A172 (cell line): ENCODE measurements at places on chromosomes 5 and 9. TPM values are rescaled to one million over a fixed set of nuclear protein-coding genes. Genes with fewer than 3 reads are reported as not detected.
A peak's percentile ranks its signal among the peaks of the same experiment; 100 is the strongest.

The NMUR2 gene
- not detected in 2 replicates for total RNA-seq

DNA sequence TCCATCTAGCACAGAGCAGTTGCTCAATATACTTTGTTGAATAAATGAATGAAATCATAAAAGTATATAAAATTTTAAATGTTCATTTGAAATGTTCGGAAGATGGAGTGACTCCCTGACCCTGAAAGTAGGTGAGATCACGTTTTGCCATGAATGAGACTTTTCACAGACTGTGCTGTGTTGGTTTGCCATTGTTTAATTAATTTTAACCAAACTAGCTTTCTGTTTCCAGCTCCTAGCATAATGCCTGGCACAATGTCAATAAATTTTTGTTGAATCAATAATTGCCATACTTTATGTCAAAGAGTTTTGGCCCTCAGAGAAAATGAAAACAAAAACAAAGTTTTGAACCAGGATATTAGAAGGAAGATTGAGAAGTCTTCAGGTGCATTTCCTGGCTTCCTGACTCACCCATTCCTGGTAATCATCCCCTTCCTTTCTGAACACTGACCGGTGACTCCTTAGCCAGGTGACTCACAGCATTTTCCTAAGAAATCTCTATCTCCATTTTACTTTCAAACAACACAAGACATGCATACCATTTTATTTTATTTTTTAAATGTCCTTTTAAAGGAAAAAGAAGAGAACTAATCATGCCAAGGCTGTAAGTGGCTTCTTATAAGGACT is 15.1 kb downstream of the SLC28A3 start:
- DNase-seq: peak; percentile 77

DNA sequence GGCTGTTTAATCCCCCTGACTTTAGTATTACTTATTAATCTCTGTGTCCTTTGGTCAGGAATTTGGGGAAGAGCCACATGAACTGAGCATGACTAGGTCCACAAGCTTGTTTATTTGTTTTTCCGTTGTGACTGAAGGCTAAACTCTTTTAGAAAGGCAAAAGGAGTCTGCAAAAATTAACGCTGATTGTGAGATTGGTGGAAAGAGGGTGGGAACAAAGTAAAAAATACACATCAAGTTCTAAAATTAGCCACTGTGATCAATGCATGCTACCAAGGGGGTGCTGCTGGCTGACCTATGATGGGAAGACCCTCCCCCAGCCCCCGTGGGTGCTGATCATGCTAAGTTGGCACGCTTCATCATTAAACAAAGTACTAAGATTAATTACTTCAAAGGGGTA is 356.8 kb downstream of the ADGRV1 start:
- DNase-seq: no peak

- no peak for DNase-seq
These were observed at the start of gene ENTPD2 for GRCh38 chr9:137053944-137054931. TSS of gene ENTPD2 (minus strand) at chr9:137054061. CDS start at chr9:137053997, 64 bp downstream.

The FOXD4 gene
- 0.47 and 0.65 TPM in 2 replicates for total RNA-seq

The TAF11L8 gene
- not detected in 2 replicates for total RNA-seq

GRCh38 chr5:149036970-149037369 is 25.9 kb downstream of the SH3TC2 start:
- no peak for DNase-seq

GRCh38 chr5:141100243-141100805 is at the start of gene PCDHB3:
TSS of gene PCDHB3 (plus strand) at chr5:141100473. CDS start at chr5:141100650, 177 bp downstream.
- peak; percentile 78 for DNase-seq
